ENCODE measurements at places on chromosomes 3 and 15.

DNA sequence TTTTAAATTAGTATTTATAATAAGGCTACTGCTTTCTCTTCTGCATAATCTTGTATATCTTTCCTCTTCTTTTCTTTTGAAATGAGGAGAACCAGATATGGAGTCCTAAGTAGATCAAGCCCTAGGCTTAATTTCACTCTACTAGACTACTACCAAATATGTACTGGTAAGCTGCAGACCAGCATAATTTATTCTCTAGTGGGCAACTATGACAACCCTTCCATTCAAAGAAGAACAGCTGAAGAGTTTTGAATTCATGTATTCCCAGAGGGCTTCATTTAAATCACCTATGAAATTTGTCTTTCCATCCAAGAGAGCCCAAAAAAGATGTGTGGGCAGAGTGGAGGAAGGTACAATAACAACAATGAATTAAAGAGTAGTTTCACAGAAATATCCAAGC, 10.0 kb downstream of the RAD18 start:
- DNase-seq = no peak

- DNase-seq = peak; percentile 21
These were observed 24.3 kb upstream of the CP start for GRCh38 chr3:149245738-149246451.

GRCh38 chr3:115720983-115721382, 97.7 kb downstream of the GAP43 start:
- no peak for DNase-seq

- DNase-seq = no peak
These were observed 116.7 kb downstream of the FNDC3B start for GRCh38 chr3:172155897-172156585.

GRCh38 chr3:24514119-24514518, 19.5 kb upstream of the THRB start:
- DNase-seq = no peak

DNA sequence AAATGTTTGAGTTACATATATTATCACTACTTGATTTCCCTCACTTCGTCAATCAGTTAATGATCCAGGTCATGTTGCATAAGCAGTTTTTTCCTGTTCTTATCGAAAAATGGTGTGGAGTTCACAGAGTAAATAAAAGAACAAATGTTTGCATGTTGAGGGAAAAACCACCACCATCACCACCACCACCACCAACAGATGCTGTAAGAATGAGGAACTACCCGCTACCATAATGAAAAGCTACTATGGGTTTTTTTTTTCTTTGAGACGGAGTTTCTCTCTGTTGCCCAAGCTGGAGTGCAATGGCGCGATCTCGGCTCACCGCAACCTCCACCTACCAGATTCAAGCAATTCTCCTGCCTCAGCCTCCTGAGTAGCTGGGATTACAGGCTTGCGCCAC, 27.6 kb downstream of the RUBCN start:
- no peak for DNase-seq

GRCh38 chr3:40975711-40976121, 223.6 kb upstream of the CTNNB1 start:
- no peak for DNase-seq

DNA sequence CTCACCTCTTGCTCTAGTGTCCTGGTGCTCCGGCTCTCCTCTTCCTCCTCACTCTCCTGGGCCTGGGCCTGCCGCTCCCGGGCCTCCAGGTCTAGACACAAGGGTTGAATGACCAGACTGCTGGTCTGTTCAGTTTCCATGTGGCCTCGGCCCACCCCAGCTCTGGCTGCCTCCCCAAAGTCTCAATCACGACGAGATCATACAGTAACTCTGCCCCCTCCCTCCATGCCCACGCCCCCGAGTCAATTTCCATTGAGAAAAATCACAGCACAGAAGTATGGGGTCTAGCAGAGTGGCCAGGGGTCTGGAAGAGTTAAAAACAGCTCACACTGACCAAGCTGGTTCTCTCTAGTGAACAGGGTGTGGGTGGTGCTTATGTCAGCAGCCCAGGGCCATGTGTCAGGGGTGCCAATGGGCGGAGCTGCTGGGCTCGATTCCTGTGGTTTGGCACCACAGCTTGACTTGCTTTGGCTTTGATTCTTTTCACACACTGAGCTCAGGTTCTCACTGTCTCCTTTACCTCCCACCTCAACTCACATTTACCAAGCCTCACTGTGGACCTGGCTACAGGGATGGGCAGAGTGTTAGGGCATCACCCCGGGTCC, 6.9 kb downstream of the C15orf62 start:
- no peak for DNase-seq

- DNase-seq = no peak
These were observed 172.0 kb downstream of the ADAMTS17 start for GRCh38 chr15:100169615-100170290.

DNA sequence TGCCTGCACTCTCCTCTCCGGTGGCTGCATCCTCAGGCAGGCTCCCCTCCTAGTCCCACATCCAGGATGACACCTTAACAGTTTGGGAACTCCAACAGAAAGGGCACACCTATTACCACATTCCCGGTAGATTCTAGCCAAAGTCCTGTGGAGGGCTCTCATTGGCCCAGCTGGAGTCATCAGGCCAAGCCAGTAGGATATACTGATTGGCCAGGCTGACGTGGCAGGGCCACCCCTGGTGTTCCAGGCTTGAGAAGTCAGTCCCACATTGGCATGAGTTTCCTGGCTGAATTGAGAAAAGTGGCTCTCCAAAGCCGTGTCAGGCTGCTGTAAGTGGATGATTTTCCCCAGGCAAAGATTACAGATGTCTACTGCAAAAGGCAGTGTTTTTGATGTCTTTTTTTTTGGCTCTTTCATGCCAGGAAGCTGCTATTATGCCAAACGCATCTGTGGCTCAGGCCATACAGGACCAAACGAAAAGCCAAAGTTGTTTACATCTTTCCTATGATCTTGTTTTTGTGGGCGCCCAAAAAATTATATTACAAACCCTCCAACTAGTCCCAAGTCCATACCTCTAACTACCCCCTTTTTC, 6.6 kb upstream of the BLM start:
- DNase-seq = no peak
